ENCODE measurements at places on chromosomes 2 and 18.

DNA sequence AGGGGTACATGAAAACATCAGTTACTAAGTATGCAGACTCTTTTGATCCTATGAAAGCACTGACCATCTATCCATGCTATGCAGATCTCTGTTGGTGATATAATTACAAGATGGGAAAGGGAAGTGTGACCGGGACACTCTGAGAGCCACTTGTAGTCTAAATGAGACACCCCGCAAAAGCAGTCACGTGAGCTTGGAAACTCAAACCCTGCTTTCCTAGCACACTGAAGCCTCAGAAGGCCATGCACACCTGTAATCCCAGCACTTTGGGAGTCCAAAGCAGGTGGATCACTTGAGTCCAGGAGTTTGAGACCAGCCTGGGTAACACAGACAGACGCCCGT, 137.5 kb downstream of the INO80D start:
- DNase-seq, result no peak

DNA sequence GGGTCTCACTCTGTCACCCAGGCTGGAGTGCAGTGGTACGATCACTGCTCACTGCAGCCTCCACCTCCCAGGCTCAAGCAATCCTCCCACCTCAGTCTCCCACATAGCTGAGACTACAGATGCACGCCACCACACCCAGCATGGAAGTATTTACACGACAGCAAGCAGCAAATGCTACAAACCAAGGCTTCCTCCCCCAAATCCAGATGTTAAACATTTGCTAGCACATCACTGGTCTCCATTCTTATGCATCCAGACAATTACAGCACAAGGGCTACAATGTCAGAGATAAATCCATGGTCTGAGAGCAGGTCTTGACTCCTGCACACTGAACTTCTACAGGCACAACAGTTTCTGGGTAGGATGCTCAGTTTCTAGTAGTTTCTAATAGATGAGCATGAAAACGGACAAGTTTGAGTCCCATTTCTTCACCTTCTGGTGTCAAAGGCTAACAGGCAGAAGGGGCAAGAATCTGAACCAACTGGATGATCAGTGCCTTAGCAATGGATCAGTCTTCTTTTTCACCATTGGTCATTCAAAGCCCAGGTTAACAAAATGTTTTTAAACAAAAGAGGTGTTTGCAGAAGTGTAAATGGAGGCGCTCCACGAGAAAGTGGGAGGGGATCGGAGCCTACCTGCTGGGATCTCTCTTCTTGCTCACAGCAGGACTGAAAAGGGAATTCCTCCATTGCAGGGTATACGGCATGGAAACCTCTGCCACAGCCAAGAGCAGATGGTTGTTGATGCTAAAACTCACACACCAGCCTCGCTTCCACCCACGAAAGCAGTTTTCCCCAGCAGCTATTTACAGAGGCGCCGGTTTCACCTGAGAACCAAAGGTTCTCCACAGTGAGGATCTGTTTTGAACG, 135.0 kb upstream of the ARL4C start:
- DNase-seq, result no peak

- no peak for DNase-seq
Measured at GRCh38 chr2:51710222-51710621, 678.3 kb upstream of the NRXN1 start.

GRCh38 chr18:13376841-13377351, 158.3 kb downstream of the LDLRAD4 start:
- DNase-seq, result peak; percentile 77

DNA sequence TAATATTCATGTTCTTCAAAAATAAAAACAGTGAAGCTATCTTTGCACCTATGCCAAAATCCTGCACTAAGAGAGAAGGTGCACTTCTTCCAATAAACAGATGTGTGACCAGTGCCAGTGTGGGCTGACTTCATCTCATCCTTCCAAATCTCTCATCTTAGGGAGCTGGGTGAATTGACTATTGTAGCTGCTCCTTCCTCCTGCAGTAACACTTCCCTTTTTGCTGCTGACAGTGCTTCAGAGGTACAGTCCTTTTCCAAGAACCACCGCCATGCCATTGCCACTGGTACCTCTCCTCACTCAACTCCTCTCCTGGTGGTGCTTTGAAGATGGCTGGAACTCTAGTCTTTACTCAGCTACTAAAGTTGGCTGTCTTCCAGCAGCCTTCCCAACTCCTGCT, 42.1 kb upstream of the ARHGAP25 start:
- DNase-seq, result no peak

DNA sequence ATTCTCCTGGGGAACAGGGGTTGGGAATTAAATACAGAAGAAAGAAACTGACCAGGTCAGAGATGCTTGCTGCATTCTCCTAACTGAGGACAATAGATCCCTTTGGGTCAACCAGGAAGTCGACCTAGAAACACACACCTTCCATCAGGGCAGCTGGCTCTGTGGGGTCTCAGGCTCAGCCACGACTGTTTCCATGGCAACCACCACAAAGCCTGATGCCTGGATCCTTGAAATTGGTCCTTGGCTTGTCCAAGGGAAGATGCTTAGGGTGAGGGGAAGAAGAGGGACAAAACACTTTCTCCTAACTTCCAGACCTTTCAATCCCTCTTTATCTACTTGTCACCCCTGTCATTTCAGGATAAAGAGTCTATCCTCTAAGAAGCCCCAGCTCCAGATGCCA, 194.4 kb downstream of the ALK start:
- DNase-seq, result no peak

DNA sequence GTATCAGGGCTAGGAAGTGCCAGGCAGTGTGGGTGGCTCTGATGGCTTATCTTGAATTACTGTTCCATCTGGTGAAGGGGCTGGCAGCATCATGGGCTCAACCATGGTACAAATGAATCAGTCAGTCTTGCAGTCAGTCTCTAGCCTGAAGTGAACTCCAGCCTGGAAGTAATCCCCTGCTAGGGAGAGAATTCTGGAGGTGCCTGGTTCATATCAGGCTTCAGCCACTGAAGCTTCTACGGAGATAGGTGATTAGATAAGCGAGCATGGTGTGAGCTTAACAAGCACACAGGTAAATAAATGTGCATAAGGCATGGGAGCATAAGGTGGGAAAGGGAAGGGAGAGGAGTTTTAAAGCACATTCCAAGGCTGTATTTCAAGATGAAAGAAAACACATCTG, 541.7 kb downstream of the MBD2 start:
- no peak for DNase-seq

DNA sequence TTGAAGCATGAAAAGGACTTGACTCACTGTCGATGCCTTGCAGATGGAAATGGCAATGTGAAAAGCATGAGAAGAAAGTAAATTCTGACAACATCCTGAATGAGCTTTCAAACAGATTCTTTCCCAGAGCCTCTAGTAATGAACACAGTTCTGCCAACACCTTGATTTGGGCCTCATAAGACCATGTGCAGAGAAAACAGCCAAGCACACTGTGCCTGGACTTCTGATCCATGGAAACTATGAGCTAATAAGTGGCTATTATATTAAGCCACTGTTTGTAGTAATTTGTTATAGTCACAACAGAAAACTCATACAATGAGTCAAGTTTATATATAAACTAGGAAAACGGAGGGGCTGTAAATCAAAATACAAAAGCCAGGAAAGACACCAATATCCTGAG, 477.3 kb downstream of the MBD2 start:
- DNase-seq, result no peak

- no peak for DNase-seq
Measured at GRCh38 chr2:40352041-40352702, 99.7 kb downstream of the SLC8A1 start.

DNA sequence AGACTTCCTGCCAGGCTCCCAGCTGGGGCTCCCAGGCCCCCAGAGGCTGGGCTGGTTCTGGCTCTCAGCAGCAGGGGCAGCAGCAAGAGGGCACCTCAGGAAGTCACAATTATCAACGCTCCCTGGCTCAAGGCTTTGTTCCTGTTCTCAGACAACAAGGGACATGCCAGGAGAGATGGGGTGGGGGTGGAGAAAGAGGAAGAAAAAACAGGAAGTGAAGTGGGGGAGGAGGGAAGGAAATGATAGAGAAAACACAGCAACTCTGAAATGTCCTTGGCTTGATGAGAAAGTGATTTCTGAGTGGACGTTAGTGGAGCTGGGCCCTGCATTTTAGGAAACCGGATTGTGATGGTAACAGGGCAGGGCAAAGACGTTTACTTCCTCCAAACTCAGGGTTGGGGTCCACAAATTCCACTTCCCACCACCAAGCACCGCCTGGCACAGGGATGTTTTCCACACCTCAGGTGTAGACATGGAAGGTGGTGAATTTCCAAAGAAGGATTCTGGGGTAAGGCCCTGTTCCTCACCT, 40.4 kb downstream of the CYRIA start:
- DNase-seq, result peak; percentile 15

DNA sequence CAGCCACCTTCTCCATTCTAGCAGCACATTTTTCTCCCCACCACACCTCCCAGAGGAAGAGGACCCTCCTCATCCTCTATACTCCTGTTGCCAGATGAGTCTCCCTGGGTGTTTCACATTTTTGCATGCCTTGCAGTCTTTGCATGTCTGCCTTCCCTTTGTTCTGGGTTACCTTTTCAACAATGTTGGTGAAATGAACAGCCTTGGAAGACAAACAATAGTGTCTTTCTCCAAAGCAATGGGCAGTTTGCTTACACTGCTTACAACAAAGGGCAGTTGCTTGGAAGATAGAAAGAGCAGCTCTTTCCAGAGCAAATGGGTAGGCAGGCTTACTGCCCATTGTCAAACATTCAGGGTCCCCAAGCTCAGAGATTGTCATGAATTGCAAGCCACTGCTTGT, 14.5 kb upstream of the SEH1L start:
- no peak for DNase-seq

GRCh38 chr2:201985728-201986462, 47.8 kb upstream of the FZD7 start:
- DNase-seq, result no peak

GRCh38 chr2:17052001-17052400, 386.4 kb upstream of the CYRIA start:
- no peak for DNase-seq

DNA sequence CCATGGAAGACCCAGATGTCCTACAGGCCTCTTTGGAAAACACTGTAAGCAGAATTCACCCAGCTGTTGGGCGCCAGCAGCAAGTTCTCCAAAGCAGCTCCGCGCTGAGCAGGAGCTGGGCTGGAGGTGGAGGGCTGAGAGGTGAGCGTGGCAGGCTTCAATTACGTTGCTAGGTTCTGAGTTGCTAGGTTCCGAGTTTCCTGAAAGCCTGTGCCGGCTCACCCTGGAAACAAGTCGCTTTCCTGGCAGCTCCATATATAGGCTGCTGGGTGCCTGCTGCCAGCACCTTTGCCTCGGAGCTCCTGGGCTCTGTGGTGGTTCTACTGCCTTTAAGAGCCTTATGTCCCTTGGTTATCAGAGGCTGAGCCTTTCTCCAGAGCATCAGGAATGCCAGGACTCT, 14.4 kb upstream of the EGR4 start:
- no peak for DNase-seq

GRCh38 chr2:175187378-175187777, 5.9 kb upstream of the ATP5MC3 start:
- DNase-seq, result peak; percentile 10

DNA sequence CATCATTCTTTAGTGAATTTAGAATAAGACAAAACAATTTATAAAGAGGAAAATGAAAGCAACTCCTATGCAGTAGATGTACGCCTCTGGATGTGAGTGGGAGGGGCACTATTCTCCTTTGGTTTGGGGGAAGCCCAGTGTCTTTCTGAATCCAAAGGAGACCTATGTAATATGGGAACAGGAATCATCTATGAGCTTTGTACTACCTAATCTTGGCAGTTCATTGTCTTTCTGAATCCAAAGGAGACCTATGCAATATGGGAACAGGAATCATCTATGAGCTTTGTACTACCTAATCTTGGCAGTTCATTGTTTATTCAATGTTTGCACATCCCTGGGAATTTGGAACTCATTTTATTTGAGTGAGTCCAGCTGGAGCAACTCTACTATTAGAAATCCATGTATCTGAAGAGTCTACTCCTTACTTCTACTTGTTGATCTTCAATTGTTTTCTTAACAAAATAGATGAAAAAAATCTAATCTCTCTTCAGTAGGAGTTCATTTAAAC, 401.1 kb upstream of the LRATD1 start:
- DNase-seq, result no peak

DNA sequence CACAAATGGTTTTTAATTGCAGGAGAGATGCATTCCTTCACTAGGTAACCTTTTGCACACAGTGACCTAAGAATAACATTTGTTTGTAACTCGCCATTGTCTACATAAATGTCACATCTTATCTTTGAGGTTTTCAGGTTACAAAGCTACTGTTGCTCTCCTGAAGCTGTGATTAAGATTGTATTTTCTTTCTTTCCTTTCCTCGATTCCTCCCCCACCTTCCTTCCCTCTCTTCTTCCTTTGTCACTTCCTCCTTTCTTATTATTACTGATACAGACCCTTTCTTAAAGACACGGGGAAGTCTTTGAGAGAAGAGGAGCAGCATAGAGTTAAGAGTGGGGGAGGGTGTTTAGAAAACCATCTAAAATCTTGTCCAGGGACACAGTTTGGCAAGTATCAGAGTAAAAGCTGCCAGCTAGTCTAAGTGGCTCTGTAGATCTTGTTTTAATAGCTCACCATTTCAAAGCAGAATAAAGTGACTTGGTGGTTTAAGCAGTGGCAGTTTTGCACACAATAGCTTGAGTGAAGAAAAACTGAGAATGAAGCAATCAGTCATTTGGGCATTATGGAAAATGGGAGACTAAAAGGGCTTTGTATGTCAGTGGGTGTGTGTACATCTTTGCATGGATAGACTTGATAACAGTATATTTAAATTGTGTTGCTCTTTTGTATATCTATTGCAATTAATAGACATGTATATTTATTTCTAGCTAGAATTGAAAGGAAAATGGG, 10.9 kb downstream of the CERS6 start:
- no peak for DNase-seq

GRCh38 chr2:43538034-43538670, 57.7 kb downstream of the THADA start:
- no peak for DNase-seq

GRCh38 chr2:109677835-109678580, 63.8 kb downstream of the SOWAHC start:
- no peak for DNase-seq

- no peak for DNase-seq
Measured at GRCh38 chr2:165113414-165113813, 90.4 kb downstream of the SCN3A start.

DNA sequence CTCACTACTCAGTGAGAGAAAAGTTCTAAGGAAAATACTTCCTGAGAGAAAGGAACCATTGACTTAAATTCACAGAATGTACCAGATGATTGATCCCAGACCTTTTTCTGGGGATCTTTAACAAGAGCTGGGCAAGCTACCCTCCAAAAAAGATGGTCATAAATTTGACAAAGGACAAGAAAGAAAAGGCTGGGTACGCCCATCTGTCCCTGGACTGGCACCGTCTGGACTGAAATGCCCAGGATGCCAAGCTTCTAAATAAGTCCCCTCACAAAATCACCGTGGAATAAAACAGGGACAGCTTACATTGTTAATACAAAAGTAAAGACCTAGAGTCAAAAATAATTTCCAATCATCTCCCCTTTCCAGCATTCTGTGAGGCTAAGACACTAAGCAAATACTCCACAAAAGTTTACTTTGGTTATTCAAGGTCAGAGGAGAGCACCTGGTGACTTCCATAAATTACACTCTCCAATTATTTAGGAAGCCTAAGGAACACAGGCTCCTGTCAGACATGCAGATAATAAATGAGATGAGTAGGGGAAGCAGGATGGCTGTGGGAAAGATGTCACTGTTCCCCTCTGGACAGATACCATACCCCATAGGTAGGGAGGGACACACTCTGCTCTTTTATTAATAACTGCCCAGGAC, 69.9 kb downstream of the UXS1 start:
- no peak for DNase-seq

- no peak for DNase-seq
Measured at GRCh38 chr18:29250259-29250658, 1073.3 kb upstream of the CDH2 start.

GRCh38 chr18:8288472-8289195, 320.6 kb upstream of the RAB12 start:
- DNase-seq, result no peak
